Activated gamma-delta T cell treated with anti-CD3 and anti-CD28 coated beads, Interleukin-2, amount 50 U/mL, for 16 hours (primary cell): ENCODE measurements at places on chromosomes 11 and 22.

GRCh38 chr22:19448076-19448607, 631 bp upstream of the C22orf39 start:
- DNase-seq: no peak

DNA sequence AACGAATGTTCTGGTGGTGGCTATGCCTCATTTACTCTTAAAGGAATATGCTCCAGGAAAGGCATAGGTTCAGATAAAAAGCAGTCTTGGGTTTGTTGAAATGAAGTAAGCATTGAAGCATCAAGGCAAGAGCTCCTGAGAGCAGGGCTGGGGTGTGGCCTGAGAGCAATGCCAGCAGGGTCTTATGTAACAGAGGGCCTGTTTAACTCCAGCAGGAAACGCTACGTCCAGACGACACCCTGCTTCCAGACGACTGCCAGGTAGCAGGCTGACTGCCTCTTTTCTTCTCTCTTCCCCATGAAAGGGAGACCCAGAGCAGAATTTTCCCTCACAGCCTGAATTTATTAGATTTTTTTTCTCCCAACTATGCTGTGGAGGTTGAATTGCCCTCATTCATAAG, 127.2 kb upstream of the SLC5A12 start:
- DNase-seq: no peak

GRCh38 chr11:76313271-76313670, 67.7 kb downstream of the THAP12 start:
- DNase-seq: no peak

- DNase-seq: no peak
Observed at GRCh38 chr22:28837640-28838039, 37.3 kb upstream of the XBP1 start.

DNA sequence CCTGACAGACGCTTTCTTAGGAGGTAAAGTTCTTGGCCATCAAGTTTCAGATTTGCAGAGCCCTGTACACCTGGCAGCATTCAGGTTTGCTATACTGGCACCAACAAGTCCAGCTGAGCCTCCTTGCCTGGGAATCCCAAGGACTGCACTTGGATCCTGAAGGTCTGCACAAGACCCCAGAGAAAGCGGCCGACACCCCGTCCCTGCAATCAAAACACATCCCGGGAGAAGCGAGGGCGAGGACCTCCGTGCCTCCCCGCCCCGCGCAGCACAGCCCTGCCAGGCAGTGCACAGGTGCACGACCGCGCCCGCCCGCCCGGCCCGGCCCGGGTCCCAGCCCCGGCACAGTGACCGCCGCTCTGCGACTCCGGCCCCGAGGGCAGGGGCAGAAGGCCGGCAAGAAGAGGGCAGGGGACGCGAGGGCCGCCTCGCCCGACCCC, 559 bp downstream of the MRTFA start:
- DNase-seq: no peak

DNA sequence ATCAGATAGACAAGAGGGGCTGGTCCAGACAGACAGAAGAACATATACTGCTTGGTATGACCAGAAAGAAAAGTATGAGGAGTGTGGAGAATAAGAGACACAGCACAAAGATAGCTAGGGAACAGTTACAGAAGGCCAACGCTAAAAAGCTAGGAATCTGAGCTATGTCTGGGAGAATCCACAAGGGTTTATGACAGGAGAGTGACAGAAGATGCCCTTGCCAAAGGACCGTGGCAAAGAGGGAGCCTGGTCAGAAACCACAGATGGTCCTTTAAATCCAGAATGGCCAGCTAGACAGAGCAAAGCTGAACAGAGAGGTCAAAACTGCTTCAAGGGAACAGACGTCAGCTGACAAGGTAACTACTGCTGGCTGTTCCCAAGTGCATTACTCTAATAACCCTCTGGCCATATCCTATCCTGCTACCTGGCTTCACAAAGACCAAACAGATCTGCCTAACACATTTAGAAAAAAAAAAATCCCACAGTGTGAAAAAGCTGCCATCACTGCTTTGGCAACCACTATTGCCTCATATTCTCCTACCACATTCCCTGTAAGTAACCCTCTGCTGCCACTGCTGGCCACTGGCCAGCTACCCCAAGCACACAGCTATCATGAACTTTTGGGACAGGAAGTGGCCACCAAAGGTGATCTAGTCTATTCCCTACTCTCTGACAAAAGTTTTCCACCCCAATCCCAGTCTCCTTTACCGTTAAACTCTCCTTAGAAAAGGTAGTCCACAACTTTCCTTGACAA, 7.3 kb downstream of the SERGEF start:
- no peak for DNase-seq

DNA sequence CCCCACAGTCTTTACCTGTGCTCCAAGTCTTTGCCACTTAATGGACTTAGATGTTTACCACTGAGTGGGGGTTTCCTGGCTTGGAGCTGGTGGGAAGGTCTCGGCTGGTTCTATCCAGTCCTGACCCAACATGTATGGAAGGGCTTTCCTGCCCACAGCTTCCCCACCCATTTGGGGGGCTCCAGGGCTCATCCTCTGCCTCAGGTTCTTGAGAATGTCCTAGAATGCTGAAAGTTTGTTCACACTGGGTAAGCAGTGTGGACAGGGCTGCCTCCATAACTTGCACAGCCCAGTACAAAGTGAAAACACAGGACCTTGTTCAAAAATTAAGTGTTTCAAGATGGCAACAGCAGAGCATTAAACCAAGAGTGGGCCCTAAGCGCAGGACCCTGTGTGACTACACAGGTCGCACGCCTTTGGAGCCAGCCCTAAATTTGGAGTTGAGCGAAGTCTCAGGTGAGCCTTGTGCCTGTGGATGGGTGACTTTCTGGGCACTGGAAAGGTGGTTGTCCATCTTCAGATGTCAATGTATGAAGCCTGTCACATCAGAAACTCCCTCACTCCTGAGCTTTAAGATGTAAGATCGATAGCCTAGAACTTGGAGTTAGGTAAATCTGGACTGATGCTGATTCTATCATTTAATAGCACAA, 72.7 kb upstream of the NARS2 start:
- no peak for DNase-seq

DNA sequence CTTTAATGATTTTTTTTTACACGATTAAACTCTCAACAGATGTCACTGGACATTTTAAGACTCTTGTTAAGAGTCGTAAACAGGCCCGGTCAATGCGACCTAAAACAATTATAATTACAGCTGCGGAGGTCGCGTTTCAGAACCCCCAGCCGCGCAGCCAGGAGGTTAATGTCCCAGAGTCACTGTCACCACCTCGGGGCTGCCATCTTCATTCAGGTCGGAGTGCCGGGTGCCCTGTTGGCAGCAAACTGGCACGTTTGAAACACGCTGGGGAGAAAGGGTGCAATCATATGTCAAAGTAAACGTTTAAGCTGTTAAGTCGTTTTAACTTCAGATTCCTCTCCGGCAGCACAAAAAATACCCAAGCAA, 711 bp upstream of the PHF21B start:
- no peak for DNase-seq

DNA sequence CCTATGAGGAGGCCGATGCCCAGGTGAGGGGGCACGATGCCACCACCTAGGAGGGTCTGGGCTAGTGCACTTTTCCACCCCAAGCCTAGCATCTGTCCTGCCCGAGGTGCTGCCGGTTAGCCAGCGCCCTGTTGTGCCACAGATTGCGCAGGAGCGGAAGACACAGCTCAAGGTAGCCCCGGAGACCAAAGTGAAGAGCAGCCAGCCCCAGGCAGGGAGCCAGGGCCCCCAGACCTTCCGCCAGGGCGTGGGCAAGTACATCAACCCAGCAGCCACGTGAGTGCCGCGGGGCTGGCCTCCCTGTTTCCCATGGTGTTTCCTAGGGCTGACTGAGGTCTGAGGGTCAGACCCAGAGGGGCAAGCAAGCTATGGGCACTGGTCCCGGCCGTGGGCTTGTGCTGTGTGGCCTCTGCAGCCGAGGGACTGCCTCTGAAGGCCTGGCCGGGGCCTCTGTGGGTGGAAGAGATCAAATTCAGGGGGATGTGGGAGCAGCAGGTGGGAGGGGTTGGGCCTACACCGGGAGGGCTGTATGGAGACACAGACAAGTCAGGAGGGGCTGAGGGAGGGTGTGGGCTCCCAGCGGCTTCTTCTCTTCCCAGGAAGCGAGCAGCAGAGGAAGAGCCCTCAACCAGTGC, 29.1 kb downstream of the PPIL2 start:
- DNase-seq: no peak

DNA sequence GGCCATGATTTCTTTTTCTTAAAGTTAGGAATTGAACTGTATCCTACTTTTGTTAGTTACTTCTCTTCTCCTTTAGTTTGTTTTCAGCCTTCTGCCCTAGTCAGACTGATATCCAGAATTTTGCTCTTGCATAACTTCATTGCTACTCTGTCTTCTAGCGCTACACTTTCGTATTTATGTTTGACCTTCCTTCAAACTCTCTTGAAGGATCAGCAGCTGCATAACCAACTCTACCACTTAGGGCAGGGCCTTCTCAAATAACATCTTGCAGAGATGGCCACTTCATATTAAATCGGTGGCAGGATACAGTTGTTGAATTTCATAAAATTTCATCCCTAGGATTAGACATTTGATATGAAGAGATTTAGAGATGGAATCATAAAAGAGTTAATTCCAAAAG, 43.9 kb downstream of the KDM2A start:
- DNase-seq: no peak

DNA sequence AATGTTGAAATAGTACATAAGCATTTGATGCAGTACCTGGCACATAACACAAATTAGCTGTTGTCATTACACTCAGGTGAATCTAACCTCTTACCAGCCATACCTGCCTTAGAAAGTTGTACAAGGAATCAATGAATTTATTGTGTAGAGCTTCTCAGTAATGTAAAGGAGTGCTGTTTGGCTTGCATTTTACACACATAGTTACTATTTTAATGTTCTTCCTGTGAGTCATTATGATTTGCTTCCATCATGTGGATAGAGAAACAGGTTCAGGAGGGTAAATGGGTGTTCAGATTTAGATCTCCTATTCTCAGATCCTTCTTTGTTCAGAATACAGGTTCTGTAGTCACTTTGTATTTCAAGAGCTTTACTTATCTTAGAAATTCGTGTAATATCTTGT, 27.6 kb upstream of the RCE1 start:
- no peak for DNase-seq

DNA sequence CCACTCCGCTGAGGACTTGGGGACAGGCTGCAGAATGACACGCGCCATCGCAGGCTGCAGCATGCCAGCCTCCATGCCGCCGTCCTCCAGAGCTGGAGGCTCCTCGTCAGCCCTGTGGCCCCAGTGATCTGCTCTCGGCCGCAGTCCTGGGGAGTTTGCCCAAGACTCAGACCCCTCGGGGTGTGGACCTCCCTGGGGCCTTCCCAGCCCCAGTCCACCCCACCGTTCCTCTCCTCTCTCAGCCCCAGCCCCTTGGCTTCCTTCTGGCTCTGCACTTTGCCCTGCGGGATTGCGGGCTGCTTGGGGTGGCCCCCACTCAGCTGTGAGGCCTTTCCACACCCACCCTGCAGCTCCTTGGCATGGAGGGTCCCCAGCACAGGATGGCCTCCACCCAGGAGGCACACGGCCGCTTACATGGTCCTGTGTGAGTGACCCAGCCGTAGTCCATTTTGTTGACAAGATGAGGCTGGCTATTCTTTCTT, 414.9 kb downstream of the TBC1D22A start:
- DNase-seq: no peak

GRCh38 chr22:25736378-25737011, 5.5 kb upstream of the MYO18B start:
- no peak for DNase-seq

DNA sequence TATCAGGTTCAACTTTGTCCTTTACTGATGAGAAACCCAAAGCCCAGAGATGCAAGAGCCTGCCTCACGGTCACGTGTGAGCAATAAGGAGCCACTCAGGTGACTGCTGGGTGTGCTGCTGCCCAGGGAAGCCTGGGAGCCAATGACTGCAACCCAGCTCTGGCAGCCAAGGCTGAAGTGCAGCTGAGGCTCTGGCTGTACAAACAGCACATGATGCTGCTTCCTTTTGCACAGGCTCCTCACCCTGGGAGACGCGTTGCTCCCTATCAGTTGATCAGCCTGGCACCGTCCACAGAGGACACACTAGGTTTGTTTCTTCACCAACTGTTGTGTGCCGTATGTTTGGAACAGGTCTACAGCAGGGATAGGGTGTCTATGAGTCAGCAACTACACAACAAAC, 168.7 kb downstream of the EFCAB6 start:
- DNase-seq: no peak

DNA sequence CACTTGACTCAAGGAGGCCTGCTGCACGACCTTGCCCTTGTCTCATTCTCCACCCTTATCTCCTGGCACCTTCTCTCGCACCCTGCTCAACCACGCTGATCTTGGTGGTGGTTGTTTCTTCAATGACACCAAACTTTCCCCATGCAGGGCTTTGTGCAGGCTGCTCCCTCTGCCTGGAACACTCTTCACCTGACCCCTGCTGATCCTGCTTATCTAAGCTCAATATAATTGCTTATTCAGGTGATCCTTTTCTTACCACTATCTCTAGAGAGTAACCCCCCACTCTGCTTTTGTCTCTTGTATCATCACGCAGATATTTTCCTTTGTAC, 604.4 kb downstream of the BUD13 start:
- DNase-seq: no peak

DNA sequence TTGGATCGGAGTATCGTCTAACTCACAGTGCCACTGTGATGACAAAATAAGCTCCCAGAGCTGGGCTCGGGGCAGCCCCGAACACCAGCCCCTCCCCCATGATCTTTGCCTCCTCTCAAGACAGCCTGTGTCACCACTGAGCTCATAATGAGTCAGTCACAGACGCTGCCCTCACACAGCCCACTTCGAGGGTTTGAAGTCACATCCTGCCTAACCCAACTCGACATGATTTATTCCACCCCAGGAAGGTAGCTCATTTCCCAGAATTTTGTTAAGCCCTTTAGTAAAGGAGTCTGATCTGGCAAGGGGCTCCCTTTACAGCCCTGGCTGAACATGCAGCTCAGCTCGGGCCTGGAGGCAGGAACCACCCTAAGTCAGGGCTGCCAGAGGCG, 22.8 kb downstream of the MYH9 start:
- peak; percentile 86 for DNase-seq

- no peak for DNase-seq
Observed at GRCh38 chr11:12542186-12542935, 131.9 kb upstream of the TEAD1 start.

DNA sequence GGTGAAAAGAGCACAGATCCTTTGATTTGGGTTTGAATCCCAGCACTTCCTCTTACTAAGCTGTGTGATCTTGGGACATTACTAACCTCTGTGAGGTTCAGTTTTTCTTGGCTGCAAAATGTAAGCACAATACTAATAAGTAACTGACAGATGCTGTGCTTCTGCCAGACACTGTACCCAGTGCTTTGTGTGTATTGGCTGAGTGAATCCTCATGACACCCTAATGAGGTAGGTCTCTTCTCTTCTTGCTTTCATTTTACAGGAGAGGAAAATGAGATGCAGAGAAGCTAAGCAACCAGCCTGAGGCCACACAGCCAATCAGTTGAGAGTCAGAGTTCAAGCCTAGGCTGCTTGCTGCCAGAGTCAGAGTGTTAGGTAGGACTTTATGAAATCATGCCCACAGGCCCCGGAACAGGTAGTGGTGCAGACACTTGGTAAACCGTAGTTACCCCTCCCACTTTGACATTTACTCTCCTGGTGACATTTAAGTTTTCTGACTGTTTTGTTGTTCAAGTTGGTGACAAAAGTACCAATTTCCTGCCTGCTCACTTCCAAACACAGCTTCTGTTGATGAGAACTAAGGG, 21.2 kb downstream of the PTPRJ start:
- peak; percentile 75 for DNase-seq
